ENCODE measurements at places on chromosomes 16 and 17.

- DNase-seq: no peak
Observed at GRCh38 chr17:47807421-47807820, 14.2 kb downstream of the OSBPL7 start.

DNA sequence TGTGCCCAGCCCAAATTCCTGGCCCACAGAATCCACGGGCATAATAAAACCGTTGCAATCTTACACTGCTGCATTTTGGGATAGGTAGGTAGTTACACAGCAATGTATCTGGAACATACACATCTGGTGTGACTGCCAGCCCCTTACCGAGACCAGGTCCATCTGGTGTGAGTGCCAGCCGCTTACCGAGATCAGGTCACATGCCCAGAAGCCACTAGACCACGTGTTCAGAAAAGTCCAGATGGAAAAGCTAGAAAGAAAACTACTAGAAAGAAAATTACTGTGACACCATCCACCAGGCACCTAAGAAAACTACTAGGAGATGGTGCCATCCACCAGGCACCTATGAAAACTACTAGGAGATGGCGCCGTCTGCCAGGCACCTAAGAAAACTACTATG is 19.4 kb downstream of the PIK3R5 start:
- DNase-seq: no peak

GRCh38 chr16:68369168-68369567 is 58.3 kb downstream of the PRMT7 start:
- DNase-seq: no peak

DNA sequence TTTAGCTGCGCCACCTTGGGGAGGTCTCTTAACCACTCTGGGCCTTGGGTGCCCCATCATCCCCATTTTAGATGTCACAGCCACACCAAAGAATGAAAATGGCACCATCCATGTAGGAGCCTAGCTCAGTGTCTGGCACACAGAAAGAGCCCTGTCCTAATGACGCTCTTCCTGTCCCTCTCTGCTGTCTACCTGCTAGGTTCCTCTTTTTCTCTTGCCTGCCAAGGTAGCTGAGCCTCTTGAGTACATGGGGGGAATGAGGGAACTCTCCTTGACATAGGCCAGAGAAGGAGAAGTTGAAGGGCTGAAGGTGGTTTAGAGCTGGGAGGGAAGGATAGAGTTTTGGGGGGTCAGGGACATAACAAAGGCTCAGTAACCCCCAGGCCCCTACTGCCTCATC is 1.8 kb downstream of the RUNDC3A start:
- no peak for DNase-seq

- DNase-seq: no peak
Observed at GRCh38 chr16:995783-996182, 14.2 kb downstream of the SOX8 start.

- no peak for DNase-seq
Observed at GRCh38 chr17:75778861-75779249, 5.8 kb upstream of the UNK start.

GRCh38 chr17:43033948-43034881 is 9.2 kb downstream of the RND2 start:
- DNase-seq: no peak
